ENCODE measurements at places on chromosomes 3 and 15.

GRCh38 chr3:43180027-43180426, 74.1 kb upstream of the POMGNT2 start:
- peak; percentile 86 for DNase-seq

GRCh38 chr3:77283108-77283507, 243.2 kb downstream of the ROBO2 start:
- no peak for DNase-seq

GRCh38 chr3:152280539-152280938, 11.8 kb downstream of the MBNL1 start:
- DNase-seq, result no peak

DNA sequence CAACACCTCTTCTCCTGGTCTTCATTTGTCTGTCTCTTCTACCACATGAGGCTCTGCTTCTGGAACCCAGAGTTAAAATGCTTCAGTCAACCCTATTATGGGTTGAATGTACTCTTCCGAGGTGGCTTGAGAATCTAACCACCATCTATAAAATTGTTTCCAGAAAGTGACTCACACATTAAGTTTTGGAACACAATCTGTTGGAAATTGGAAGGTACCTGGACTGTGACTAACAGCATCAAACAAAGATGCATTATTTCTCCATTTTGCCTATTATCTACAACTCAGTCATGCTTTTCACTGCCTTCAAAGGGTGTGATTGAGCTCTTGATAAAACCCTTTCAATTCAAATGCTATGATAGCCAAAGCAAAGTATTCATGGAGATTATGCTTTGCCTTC, 499.0 kb upstream of the SEMA6D start:
- DNase-seq, result no peak

DNA sequence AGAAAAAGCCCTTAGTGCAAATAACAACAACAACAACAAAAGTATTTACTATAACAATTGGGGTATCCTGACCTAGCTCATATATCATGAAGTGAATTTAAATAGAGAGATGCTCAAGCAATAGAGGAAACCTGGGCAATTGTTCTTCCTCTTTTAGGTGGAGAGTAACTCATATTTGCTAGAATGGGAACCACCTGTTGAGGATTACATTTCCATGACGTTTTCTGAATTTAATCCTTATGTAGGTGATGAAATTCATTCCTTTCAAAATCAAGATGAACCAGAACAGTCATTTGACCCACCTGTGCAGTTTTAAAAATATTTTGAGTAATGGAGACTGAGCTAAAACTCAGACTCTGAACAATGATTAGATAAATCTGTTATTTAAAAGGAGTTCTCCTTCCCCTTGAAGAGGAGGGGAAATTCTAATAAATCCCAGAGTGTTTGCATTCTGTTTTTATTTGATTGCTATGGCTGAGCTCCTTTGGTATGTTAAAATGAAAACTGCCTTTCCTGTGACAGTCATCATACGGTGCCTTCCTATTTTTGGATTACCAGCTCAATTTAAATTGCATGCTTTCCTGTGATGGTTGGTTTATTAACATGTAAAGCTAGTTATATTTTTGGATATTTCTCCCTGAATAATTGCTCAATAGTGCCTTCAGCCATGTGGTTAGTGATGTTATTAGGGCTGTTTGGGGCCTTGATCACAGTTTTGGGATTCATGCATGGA, 24.3 kb downstream of the VPS8 start:
- DNase-seq, result no peak

GRCh38 chr3:174775603-174776002, 83.5 kb upstream of the NAALADL2 start:
- DNase-seq, result no peak

DNA sequence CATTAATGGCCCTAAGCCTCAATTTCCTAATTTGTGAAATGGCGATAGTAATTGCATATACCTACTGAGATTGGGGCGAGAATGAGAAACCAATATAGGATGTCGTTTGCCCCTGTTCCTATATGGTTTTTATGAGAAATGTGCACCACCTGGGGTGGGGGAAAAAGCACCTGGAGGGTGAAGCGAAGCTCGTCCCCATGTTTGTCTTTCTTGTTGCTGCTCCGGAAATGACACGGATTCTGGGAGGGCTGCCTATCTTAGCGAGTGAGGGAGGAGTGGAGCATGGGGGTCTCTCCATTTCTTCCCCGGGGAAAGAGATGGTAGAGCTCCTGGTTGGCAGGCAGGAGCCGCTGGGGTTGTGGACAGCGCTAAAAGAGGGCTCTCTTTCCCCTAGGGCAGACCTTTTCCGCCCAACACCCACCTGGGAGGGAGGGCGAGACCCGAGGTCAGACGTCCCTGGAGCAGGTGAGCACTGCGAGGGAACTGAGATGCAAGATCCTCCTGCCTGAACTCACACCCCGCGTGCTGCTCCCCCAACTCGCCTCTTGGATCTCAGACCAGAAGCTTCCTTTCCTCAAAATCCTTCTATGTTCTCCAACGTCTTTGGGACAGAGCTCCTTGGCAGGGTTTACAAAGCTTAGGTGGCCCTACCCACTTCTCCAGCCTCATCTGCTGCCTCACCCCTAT, 5.6 kb upstream of the BAHD1 start:
- no peak for DNase-seq

- DNase-seq, result no peak
Observed at GRCh38 chr3:8555725-8556472, 54.3 kb downstream of the LMCD1 start.

GRCh38 chr15:54519577-54519976, 541.3 kb downstream of the UNC13C start:
- peak; percentile 47 for DNase-seq

GRCh38 chr3:195023576-195023975, 247.4 kb downstream of the XXYLT1 start:
- DNase-seq, result no peak

DNA sequence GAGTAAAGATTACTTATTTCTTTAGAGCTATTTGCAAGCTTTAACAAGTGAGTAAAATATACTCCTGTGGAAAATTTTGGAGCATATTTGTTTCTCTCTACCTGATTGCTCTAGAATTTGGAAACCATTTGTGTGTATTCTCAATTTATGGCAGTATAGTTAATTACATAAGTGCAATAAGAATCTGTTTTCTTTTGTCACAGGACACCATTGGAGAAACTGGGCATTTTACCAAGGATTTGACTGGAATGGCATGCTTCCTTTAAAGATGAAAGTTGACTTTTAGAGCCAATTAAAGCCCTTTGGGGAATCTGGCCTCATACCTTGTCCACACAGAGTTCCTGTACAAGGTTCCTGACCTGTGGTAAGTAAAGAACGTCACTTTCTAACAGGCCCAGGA, 38.4 kb downstream of the PAQR5 start:
- no peak for DNase-seq

DNA sequence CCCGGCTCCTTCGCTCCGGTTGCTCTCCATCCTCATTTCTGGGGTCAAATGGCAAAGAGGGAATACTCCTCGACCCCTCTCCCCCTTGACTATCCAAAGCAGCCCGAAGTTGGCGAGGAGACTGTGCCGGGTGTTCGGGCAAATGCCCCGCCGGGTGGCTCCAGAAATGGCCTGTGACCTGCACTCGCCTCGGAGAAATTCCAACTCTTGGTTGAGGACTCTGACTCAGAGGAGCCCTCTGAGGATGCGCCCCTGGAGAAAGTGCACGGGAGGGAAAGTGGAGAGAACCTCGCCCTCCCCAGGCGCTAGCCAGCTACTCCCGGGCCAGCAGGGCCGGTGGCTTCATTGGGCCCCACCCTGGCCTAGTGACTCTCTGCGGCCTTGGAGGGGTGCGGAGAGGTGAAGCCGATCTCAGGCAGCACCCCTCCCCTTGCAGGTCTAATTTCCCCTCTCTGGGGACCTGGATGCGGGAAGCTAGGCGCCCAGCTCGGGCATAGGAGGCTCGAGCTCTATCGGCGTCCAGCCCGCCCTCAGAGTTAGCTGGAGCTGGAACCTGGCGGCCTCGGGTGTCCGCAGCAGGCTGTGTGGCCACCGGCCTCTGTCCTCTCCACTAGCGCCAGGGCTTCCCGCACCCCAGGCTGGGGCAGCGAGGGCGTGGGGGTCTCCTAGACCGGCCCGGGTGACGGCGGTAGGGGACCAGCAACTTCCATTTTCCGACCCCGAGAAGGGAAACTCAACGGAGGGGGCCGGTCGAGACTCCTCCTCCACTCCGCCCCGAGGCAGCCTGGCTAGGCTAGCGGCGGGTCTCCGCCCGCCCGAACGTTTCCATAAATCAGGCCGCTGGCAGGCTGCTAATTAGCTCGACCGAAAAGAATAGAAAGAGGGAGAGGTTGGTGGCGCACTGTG, 29.4 kb downstream of the NR2F2 start:
- DNase-seq, result no peak

- no peak for DNase-seq
Observed at GRCh38 chr15:81608309-81608829, 234.4 kb upstream of the TMC3 start.

DNA sequence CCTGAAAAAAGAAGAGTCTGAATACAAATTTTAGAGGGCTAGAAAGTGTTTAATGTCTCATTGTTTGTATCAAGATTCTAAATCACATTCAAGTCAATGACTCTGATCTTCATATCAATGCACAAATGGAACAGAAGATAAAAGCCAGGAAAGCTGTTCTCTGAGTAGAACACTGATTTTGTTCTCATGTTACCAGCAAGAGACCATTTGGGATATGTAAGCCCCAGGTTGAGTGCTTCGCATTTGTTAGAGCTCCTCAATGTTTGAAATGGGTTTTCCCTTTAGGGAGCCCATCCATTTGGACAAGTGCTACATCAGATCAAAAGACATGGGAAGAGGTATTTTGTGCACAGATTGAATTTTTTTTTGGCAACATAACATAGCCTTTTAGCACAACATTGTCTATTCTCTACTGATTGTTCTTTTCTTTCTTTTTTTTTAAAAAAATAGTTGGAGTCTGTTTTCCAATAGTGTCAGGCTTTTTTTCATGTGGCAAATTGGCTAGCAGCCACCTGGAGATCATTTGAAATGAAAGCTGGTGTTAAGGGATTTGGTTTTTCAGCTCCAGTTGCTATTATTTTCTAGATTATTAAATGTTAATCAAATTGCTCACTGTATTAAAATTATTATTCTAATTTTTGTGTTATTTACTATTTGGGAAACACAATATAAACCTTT, 74.5 kb upstream of the ZPLD1 start:
- DNase-seq, result no peak

GRCh38 chr3:131782751-131783150, 252.1 kb downstream of the CPNE4 start:
- DNase-seq, result no peak

DNA sequence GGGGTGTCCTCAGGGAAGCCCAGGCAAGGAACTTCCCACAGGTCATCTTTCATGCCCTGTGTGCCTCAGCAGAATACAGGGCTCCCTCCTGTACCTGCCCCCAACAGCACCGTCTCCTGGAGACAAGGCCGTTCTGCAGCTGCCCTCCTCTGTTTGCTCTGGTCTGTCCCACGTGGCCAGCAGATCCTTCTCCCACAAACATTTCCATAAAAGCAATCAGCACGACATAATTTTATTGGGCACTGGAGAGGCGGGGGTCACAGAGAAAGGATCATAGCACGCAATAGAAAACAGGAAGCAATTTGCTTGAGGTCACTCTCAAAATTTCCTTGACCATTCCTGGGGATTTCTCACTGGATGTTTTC, 29.4 kb downstream of the STARD5 start:
- no peak for DNase-seq

- no peak for DNase-seq
Observed at GRCh38 chr3:55541016-55541415, 53.9 kb upstream of the WNT5A start.

DNA sequence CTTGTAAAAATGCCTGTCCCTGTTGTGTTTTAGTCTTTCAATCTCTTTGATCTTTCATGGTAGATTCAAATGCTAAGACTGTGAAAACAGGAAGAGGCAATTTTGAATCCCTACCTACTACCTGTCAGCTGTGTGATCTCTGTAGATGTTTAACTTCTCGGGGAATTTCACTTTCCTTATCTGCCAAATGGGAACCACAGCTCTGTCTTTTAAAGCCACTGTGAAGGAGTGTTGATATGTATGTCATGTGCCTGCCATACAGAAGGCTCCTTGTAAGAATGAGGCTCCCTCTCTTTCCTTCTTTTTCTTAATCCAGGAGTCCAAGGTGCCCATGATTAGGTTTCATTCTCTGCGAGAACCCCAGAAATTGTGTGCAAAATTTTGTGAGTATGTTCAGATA, 139.6 kb upstream of the ADAMTS9 start:
- DNase-seq, result no peak

GRCh38 chr3:197124713-197125112, 95.1 kb upstream of the MELTF start:
- no peak for DNase-seq

- no peak for DNase-seq
Observed at GRCh38 chr3:10518506-10519150, 13.2 kb upstream of the ATP2B2 start.

DNA sequence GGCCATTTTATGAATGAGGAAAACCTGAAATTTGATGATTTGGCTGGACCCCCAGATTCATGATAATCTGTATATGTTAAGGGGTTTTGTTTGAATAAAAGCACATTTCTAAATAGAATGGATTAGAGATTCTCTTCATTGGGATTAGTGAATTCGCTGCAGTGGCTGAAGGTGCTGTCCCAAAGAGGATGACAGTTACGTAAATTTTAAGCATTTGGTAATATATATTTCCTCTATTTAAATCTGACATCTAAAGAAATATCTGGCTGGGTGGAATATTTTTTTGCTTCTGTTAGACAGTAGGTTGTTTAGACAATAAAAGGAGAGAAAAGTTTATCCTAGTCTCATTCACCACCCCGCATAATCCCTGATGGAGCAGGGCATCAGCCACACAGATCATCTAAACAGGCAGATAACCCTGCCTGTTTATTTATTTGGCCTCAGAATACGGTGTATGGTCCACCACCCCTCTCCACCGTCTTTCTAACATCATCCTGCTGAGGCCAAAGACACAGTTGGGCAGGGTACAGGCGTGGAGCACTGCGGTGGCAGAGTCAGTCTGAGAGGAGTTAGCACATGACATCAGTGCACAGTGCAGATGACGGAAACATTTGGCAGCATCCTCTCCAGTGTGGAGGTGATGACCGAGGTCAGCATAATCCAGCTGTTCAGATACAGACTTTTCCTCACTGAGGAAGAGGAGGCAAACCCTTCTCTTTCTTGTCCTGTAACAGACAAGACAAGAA, 20.4 kb upstream of the NFKBIZ start:
- DNase-seq, result no peak
